ENCODE measurements at places on chromosomes 12 and 14.

- no peak for DNase-seq
Observed at GRCh38 chr12:64968989-64969819, 144.8 kb downstream of the TBC1D30 start.

DNA sequence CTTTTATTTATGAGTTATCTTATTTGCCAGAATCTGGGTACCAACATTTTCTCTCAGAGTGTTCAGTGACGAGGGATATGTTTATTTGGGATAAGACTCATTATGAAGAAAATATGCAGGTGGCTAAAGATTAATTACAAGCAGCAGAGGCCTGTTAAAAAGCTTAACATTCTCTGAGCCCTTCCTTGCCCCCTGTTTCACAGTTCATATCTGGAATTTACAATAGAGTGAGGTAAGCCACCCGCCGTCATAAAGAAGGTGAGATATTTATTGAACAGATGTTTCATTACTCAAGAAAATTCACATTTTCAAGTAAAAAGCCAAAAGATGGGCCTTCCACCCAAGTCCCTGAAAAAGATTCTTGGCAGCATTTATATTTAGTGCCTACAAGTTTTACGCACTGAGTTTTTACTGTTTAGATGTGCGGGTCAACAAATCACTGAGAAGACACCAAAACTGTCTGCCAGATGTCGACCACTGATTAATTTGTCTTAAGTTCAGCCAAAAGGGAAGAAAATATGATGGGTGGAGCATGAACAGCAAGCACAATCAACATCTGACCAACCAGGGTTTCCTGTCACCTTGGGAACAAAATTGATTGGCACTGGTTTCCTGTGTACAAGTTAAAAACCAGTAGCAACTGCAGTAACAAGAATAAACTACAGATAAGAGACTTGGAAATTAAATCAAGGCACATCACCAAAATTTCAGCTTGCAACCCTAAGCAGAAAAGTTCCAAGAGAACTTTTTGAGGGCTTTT lies 85.5 kb upstream of the PTPRB start:
- no peak for DNase-seq

GRCh38 chr12:87233671-87234070 lies 795.5 kb downstream of the C12orf50 start:
- DNase-seq = no peak

GRCh38 chr12:50699940-50700339 lies 64.0 kb upstream of the ATF1 start:
- no peak for DNase-seq

DNA sequence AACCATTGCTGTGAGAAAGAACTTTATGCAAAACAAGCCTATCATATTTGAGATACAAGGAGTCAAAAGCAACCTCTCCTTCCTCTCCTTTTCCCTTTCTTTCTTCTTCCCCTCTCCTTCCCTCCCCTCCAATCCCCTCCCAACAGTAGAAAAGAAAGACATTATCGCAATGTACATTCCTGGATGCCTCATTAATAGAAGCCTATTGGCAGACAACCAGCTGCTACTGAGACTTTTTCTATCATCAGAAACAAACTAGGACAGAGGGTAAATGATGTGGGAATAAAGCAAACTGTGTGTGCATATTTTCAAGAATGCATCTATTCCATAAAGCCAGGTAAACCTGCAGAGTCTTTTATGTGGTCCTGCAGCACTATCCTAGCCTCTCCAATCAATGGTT lies 237.2 kb downstream of the ITPR2 start:
- no peak for DNase-seq

DNA sequence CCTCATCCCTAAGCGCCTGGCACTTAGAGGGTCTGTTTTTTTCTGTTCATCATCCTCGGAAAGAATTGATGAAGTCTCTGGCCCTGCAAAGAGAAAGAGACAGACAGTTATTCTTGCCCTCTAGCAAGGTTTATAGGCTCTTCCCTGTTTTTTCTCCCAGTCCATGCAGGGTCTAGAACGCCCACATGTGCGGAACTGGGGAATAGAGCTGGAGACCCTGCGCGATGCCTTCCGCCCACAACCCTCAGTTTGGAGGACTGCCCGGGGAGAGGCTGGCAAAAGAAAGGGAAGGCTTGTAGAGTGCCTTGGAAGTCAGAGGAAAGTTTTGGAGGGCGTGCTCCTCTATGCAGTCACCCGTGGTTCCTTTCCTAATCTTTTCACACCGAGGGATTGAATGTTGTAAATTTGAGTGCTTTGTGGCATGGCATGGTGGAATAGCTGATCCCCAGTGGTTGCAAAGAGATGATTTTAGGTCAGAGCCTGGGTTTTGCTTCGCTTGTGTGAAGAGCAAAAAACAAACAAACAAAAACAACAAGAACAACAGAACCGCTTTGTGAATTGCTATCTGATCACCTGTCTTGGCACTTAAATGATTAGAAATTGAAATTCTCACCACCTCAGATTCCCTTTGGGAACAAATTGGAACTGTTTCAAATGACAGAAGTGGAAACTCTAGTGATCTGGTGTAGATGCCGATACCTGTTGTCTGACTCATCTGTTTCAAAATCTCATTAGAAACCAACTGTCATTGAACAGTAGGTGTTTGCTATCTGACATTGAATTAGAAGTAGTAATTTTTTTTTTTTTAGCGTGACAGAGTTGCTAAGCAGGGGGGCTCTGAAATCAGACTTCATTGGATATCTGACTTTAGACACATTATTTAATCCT lies 947 bp downstream of the GAS2L3 start:
- DNase-seq = no peak

GRCh38 chr12:23884909-23885308 lies 64.6 kb downstream of the SOX5 start:
- DNase-seq = no peak

DNA sequence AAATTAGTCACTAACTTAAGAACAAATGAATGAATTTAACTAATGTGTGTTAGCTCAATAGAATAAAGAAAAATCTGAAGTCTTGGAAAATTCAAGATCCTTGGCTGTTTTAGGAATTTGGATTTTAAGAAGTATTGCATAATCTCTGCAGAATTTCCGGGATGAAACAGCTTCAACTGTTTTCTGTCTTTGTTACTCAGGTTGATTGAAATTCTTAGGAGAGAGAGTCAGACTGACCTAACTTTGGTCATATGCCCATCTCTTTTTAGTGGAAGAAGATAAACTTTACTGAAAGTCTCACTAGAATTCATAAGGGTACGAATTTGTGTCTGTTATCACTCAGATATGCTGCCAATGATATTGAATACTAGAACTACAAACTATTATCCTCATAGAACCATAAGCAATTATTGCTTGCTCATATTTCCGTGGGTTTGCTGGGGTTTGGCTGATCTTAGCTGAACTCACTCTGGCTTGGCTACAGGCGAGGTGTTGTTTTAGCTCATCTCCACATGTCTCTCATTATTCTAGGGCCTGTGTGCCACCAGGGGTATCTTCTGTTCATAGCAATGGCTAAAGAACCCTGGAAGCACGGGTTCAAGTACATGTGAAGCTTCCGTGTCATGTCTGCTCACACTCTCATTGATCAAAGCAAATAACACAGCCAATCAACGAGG lies 257.4 kb upstream of the NOVA1 start:
- DNase-seq = no peak

GRCh38 chr14:93245764-93246420 lies 38.8 kb downstream of the UBR7 start:
- no peak for DNase-seq

GRCh38 chr14:69268223-69268622 lies 8.3 kb downstream of the GALNT16 start:
- DNase-seq = no peak

DNA sequence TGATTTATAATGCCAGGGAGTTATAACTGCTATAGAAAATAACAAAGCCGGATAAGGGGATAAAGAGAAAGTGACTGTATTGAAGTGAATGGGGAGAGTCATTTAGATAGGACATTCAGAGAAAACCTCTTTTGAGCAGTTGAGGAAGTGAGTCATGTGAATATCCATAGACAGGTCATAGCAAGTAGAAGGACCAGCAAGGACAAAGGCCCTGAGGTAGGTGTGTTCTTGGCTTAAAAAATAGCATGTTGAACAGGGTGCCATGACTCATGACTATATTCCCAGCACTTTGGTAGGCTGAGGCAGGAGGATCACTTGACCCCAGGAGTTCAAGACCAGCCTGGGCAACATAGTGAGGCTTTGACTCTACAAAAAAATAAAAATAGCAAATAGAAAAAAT lies 51.5 kb upstream of the RAP1B start:
- no peak for DNase-seq

DNA sequence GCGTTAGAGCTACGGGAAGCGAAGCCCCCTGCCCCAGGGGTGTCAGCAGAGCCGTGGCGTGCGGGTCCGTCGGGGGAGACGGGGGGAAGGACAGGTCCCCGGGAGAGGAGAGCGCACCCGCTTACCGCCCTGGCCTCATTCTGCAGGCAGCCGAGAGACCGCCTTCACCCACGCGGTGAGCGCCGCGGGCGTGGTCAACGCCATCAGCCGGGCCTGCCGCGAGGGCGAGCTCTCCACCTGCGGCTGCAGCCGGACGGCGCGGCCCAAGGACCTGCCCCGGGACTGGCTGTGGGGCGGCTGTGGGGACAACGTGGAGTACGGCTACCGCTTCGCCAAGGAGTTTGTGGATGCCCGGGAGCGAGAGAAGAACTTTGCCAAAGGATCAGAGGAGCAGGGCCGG lies 10.5 kb downstream of the WNT5B start:
- no peak for DNase-seq

DNA sequence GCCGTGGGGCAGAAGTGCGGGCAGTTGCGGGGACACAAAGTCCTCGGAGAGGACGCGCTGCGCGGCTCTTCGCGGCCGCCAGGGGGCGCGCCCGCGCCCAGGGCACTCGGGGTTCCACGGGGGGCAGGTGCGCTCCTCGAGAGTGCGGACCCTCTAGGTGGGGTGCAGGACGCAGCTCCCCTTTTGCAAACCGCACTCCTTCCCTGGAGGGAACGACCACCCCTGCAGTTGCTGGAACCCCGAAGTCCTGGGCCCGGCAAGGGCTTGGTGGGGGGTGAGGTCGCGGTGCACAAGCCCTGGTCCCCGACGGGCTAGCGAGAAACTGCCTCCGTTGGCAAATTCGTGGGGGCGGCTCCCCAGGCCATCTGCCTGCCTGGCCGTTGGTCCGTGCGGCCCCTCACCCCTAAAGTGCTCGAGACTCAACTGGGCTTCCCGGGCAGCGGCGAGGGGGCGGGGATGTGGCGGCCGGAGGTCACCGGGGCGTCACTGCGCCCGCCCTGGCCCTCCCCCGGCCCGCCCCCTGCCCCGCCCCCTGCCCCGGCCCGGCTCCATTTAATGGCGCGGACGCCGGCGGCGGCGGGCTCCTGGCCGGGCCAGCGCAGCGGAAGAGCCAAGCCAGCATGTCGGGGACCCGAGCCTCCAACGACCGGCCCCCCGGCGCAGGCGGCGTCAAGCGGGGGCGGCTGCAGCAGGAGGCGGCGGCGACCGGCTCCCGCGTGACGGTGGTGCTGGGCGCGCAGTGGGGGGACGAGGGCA lies at the start of gene ADSS1:
Gene ADSS1, plus strand, starts transcription at position 579 of the 756 bp plus-strand sequence. Its CDS starts 42 bp downstream, at position 621.
- DNase-seq = peak; percentile 87

GRCh38 chr12:5432011-5432400 lies at the start of gene NTF3:
Gene NTF3 (plus strand): TSS chr12:5432108. CDS start chr12:5432325, 217 bp downstream.
- DNase-seq = no peak

GRCh38 chr12:11026118-11026517 lies 3.7 kb upstream of the TAS2R19 start:
- no peak for DNase-seq

DNA sequence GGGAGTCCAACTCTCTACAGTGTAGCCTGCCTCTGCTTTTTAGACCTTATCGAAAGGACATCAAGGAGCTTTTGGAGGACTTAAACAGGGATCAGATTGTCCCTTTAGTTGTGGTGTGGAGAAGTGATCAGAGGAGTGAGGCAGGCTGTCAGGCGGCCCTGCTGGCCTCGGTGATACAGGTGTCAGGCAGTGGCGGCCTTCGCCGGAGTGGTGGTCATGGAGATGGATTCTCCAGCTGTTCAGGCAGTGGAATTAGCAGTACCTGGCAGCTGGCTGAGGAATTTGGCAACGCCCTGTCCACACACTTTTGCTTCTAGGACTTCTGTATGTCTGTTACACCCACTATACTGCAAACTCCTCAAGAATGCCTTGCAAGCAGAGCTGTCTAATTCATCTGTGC lies 4.2 kb upstream of the CLMN start:
- DNase-seq = no peak

- no peak for DNase-seq
Observed at GRCh38 chr14:61841145-61841544, 78.9 kb downstream of the SNAPC1 start.

GRCh38 chr12:24349051-24349799 lies 399.8 kb upstream of the SOX5 start:
- DNase-seq = no peak

DNA sequence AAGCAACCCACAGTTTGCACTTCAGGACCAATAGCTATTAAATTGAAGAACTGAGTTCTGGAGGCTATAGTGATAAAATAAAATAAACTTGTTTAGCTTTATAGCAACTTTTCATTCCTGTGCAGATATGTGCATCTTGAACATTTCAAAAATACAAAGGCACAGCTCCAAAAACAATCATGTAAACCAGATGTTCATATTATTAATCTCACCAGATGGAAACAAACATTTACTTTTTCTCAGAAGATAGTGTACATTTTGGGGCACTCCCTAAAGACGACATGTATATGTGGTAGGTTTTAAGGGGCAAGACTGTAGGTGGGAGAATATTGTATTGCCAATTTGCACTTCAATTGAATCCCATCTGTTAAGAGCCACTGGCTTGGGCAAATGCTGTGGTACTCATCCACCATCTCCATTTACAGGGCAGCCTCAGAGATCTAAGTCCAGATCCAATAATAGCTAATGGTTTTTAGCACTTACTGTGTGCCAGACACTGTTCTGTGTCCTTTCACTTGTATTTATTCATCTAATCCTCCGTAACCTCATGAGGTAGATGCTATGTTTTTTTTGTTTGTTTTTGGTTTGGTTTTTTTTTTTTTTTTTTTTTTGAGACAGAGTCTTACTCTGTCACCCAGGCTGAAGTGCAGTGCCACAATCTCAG lies 49.1 kb downstream of the PTGER2 start:
- no peak for DNase-seq

DNA sequence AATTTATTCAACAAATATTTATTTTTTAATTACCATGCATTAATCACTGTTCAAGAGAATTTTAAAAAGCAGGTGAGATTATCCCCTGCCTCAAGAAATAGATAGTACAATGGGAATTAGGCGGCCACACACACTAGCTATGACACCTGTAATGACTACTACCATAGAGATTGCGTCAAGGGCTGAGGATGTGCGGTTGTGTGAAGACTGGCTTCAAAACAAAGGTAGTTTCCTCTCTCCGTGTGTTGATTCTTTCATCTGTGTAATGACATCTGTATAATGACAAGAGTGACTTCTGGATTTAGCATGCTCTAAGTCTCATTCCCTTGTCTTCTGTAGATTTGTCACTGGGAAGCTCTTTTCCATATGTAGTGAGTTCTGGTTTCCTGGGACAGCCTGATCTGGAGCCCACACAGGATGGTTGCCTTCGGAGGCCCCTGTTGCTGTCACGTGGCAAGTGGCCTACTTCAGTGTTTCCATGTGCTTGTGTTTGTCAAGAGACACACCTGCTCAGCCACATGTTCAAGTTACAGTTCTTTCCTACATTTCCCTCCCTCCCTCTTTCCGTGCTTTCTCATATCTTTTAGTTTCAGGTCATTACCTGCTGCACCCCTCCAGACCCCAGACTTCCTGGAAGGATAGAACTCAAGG lies 64.3 kb downstream of the GALNT8 start:
- DNase-seq = no peak

All from Karpas-422 (cell line).